Caco-2 (cell line): ENCODE measurements at places on chromosomes 5 and 9. TPM values are rescaled to one million over a fixed set of nuclear protein-coding genes. Genes with fewer than 3 reads are reported as not detected.

NPM1 gene
- 2,112 and 2,207 TPM in 2 replicates for total RNA-seq

GFPT2 gene
- total RNA-seq, result 0.72 and 1.6 TPM in 2 replicates

ENTREP1 gene
- total RNA-seq, result not detected in 2 replicates

ESM1 gene
- not detected in 2 replicates for total RNA-seq

SPINK13 gene
- not detected in 2 replicates for total RNA-seq

OLFML2A gene
- total RNA-seq, result 1.1 and 1.2 TPM in 2 replicates

TLR4 gene
- not detected in 2 replicates for total RNA-seq

RASA1 gene
- total RNA-seq, result 23.0 and 24.4 TPM in 2 replicates

GCNT4 gene
- total RNA-seq, result 2.5 and 3.0 TPM in 2 replicates

LRRC70 gene
- total RNA-seq, result 0.56 and 0.68 TPM in 2 replicates

PCDHGB2 gene
- total RNA-seq, result 1.00 and 1.3 TPM in 2 replicates

WNK2 gene
- total RNA-seq, result 21.7 and 23.4 TPM in 2 replicates

BTNL8 gene
- 6.0 and 7.3 TPM in 2 replicates for total RNA-seq

SPATA31D4 gene
- total RNA-seq, result not detected in 2 replicates

GABRG2 gene
- 0.86 and 1.9 TPM in 2 replicates for total RNA-seq

ALDH1B1 gene
- total RNA-seq, result 35.7 and 38.3 TPM in 2 replicates

ITGA2 gene
- 13.6 and 19.3 TPM in 2 replicates for total RNA-seq

FAM163B gene
- total RNA-seq, result not detected in 2 replicates
